ENCODE measurements at places on chromosomes 4 and X.
A peak's percentile ranks its signal among the peaks of the same experiment; 100 is the strongest.

DNA sequence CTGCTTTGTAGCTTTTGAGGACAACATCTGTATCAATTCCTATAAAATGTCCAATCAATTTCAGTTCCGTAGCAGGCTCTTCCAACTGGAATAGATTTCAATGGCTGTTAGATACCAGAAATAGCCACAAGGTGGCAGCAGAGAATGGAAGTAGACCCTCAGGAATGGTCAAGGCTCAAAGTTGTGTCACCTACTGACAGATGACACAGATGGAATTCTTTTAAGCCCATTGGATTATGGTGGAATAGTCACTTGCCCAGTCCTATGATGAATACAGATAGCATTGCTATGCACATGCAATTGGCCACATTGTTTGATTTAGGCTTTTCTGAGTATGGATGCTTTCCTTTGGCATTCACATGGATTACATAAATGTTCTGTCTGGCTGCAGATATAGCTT, 130.4 kb upstream of the RADX start:
- DNase-seq = peak; percentile 45

DNA sequence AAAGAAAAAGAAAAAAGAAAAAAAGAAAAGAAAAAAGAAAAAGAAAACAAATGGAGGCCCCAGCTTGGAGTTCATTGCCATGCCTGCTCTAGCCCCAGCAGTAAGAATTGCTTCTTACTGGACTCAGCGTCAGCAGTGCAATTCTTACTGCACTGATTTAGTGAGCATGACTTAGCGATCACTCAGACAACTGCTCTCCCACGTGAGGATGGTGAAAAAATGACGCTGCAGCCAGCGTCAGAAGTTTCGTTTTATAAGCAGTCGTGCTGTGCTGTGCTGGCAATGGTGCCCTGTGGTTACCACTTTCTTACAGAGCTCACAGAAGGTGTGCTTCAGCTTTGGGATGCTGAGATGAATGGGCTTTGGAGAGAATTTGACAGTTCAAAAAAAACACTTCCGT, 68.3 kb upstream of the DDX3X start:
- DNase-seq = peak; percentile 76

- peak; percentile 84 for DNase-seq
Measured at GRCh38 chr4:72314869-72315268, 254.2 kb downstream of the ADAMTS3 start.

GRCh38 chr4:190015538-190016368, 11.3 kb downstream of the FRG2 start:
- no peak for DNase-seq

DNA sequence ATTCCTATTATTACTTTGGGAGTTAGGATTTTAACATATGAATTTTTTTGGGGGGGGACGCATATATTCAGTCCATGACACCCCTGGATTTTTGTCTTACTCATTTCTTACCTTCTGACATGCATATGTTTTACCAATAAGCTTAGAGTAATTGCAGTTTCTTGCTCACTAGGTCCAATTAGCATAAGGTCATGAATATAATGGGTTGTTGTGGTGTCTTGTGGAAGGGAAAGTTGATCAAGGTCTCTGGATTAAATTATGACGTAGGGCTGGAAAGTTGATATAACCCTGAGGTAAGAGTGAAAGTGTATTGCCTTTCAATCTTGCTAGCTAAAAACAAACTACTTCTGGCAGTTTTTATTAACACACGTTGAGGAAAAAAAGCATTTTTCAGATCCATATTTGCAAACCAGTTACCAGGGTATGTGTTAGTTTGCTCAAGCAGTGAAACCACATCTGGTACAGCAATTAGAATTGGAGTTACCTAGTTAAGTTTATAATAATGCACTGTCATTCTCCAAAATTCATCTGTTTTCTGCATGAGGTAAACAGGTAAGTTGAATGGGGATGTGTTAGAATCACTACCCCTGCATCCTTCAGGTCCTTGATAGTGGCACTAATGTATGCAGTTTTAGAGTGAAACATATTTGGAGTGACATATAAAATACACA, 32.0 kb downstream of the STIM2 start:
- DNase-seq = no peak

GRCh38 chr4:109607976-109608375, 47.9 kb downstream of the MCUB start:
- DNase-seq = no peak

- DNase-seq = no peak
Measured at GRCh38 chr4:67106861-67107460, 438.3 kb downstream of the CENPC start.

DNA sequence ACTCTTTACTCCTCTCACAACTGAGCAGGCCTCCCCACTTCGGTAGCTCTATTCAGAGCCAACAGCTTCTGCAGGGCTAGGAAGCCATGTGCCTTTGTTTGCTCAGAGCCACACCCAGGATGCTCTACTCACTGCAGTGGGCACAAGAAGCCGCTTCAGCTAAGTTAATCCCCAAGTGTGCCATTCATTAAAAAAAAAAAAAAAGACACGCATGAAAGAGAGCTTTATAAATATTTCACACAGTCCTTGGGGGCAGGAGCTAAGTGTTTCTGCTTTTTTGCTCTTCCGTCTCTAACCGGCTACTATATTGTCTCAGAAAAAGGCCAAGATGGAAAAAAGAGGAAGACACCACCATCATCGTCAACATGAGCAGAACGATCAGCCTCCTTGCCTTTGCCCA, 8.1 kb downstream of the CRMP1 start:
- DNase-seq = no peak

DNA sequence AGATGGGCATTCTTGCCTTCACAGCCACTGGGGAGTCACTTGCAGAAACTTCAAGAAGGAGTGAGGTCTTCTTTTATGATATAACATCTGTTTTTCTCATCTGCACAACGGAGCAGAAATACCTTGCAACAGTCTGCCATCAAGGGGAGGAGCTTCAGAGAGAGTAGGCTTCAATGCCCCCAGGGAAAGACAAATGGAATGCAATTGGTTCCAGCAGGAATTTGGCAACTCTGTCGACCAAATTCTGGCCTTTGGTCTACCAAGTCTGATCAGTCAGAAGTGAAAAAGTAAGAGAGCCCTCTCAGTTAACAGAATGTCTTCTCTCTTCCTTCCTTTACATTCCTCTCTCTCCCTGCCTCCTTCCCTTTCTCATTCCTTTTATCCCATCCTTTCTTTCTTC, 229.3 kb downstream of the IDS start:
- peak; percentile 43 for DNase-seq

DNA sequence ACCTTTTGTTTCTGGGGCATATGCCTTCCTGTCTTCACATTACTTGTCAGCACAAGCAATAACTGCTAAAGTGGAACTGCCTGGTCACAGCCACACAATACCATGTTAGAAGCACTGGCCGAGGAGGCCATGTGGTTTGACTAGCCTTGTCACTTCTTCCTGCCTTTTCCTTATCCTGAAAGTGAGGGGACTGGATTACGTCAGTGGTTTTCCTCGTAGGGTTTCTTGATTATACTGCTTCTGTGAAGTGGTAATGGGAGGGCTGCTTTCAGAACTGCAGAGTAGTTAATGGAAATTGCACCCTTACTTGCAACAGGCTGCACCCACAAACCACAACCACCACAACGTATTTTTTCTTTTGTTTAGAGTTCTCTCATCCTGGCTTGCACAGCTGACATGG, 26.6 kb downstream of the ZRSR2 start:
- peak; percentile 11 for DNase-seq

DNA sequence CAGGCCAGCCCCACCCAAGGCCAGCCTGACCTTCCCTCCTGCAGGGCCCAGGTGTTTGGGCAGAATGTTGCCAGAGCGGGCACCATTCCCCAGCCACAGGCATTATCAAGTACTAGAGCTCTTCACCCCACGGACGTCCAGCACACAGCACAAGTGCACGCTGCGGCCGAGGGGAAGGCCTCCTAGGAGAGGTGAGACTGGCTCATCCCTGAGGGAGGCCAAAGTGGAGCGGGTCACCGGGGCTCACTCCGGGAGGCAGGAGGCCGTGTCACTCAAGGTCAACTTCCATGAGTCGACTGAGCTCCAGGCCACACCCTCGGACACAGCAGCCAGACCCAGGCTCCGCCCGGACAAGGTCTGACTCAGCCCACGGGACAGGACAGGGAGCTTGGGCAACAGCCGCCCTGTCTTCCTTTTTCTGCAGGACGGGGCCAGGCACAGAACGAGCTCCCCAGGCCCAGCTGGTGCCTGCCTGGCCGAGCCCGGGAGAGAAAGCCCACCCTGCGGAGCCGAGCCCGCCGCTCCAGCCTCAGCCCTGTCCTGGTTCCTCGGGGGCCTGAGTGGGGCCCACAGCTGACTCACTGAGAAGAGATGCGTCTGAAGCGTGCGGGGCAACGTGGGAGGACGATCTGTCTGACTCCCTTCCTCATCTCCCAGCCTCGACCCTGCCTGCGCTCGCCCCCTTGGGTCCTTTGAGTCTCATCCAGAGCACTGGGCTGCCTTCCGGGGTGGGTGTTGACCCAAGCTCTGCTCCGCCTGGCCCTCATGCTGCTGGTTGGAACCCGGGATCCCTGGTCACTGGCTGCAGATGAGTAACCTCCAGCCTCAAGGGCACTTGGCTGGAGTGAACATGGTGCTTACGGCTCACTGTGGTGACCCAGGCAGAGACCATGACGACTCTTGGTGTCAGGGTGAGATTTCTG, 1.6 kb downstream of the SLC49A3 start:
- DNase-seq = peak; percentile 54

GRCh38 chr4:89469516-89469915, 161.9 kb upstream of the GPRIN3 start:
- DNase-seq = no peak

DNA sequence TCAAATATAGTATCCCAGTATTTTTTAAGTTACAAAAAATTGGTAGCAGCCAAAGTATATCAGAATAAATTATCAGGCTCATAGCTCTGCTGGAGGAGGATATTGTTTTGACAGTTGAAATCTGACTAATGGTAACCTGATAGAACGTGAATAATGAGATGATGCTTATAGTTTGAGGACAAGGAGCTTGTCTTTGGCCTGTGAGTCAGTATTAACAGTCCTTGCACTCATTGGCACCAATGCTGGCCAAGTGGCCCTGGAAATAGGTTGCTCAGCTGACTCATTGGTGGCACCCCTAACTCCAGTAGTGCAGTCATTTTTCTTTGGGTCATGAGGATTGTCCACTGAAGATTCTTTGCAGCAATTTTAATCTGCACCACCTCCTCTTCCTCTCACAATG, 203.3 kb upstream of the JADE1 start:
- peak; percentile 27 for DNase-seq

DNA sequence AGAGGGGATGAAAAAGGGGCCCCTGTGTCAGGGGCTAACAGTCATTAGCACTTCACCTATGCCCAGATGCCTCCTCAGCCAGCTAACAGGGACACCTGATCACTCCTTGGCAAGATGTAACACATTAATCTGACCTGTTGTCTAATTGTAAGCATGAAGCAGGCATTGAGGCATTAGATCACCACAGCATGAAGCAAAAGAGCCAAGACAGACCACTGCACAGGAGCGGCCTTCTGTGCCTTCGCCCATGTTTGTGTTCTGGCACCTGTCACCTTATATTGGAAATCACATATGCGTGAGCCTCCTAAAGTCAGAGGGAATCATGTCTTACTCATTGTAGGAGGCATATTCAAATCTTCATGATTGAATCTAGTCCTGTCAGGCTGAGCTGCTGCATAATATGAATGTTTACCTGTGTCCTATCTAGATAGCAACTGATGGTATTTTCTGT, 48.4 kb downstream of the PTTG2 start:
- no peak for DNase-seq

DNA sequence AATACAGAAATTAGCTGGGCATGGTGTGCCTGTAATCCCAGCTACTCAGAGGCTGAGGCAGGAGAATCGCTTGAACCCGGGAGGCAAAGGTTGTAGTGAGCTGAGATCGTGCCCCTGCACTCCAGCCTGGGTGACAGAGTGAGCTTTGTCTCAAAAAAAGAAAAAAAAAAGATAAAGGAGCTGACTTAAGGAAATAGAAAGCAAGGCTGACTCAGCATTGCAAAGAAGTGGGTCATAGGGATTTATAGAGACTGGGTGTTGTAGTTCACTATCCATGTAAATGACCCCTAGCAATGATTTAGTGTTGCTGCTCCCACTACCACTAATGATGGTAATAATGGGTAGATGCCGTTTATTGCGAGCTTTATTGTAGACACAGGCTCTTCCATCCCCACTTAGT, 47.6 kb downstream of the ADD1 start:
- DNase-seq = peak; percentile 39

DNA sequence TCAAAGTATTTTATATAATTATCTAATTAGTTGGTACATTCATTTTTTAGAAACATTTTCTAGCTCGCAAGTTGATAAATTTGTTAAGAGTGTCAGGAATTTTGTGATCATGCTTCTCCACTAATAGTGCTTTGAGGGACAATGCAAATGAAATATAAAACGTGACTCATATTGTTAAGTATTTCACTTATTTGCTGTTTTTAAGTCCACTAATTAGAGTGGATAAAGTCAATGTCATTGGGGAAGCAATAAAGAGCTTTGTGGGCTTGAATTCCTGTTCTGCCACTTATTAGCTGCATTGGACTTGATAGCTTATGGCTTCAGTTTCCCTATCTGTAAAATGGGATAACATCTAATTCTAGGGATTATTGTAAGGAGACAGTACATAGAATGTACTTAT, 26.5 kb upstream of the ANAPC4 start:
- DNase-seq = peak; percentile 26

- no peak for DNase-seq
Measured at GRCh38 chr4:87933337-87933736, 42.2 kb upstream of the SPP1 start.

DNA sequence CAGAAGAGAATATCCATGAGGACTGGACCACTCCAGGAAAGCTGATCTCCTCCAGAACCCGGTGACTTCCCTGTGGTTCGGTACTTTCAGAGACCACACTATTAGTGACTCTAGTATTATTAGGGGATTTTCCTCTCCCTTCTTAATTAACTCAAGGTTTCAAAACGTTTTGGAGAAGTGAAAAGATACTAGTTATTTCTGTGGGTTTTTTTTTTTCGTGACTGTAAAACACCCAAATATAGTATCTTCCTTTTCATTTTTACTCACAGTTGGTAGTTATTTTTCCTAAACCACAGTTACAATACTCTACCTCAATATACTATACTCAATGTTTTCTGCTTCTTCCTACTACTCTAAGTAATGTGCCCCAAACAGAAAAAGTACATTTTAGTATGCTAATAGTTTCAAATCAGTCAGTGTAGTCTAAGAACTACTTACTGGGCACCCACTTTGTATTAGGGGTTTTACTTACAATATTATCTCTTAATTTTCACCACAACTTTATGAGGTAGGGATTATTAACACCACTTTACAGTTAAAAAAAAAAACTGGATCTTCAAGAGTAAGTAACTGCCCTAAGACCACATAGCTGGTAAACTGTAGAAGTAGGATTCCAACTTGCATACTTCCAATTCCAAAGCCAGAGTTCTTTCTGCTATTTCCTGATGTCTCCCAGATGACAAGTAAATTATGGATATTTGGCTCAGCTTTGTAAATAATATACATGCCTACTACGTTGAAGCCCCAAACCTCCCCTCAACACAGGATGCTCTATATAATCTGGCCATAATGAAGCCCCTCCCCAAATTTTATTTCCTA, 45.0 kb downstream of the SLC9A7 start:
- DNase-seq = peak; percentile 78

DNA sequence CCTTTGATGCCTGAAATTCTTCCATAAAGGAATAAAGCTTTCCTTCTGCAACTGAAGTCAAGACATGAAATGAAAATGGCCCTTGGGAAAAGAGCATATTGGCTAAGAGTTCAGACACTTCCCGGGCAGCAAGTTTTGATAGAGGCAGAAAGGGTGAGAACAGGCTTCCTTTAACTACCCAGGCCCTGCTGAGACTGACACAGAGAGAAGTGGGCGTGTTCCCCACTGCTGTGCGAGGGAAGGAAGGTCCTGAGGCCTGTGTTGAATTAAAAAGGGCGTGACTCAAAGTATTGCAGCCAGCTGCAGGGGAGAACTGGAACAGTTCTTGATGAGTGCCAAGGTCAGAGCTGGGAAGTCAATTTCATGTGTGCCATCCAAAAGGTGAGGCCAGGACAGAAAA, 33.9 kb upstream of the ADGRG2 start:
- peak; percentile 25 for DNase-seq
